ENCODE measurements at places on chromosomes 12 and 14.

DNA sequence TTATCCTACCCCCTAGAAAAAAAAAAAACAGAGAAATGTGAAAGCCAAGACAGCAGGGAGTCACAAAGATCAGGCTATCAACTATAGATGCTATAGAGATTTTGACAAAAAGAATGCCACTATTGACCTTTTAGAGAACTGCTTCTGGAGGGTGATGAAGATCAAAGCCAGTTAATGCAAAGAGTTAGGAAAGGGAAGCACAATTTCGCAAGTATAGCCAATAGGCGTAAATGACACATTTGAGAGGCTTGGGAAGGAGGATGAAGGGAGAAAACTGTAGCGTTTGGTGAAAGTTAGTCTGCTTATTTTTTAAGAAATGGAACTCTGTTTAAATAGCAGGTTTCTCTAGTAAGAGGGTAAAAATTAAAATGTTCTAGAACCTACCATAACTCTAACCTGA is 190.7 kb downstream of the DUSP6 start:
- DNase-seq, result no peak

DNA sequence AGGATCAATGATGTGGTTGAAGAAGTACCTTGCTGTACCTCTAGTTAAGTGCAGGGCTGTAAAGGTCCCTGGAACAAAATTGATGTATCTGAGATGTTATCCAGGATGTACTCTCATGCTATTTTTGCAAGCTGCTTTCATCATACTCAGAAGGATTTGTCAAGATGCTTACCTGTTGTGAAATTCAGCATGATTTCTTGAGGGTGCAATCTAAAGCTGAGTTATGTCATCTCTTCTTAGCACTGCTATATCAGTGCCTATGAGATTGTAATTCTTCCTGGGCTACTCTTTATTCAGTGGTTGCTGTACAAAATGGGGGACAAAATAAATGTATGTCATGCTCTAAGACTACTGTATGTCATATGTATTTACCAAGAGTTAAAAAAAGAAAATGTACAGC is 340.7 kb upstream of the LMO3 start:
- DNase-seq, result no peak

- peak; percentile 66 for DNase-seq
Measured at GRCh38 chr12:31362759-31363415, 36.9 kb upstream of the SINHCAF start.

- DNase-seq, result no peak
Measured at GRCh38 chr12:4284306-4284705, 10.7 kb downstream of the CCND2 start.

DNA sequence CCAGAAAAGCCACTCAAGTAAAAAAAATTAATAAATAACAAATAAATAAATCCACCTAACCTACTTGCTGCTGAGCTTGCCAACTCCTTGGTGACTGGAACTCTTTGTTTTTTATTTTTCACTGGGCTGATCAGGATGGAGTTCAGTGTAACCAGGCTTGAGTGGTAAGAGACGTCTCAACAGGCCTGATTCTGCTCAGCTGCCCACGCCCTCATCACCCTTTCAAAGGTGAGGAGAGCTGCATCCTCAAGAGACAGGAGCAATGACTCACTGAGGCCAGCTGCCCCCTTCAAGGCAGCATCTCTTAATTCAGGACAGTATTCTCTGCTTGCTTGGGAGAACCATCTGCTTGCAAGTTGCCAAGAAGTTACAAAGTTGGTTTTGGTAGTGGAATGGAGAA is 111.9 kb upstream of the CPM start:
- DNase-seq, result no peak

- DNase-seq, result no peak
Measured at GRCh38 chr14:65997347-65997746, 488.8 kb upstream of the CCDC196 start.

- DNase-seq, result no peak
Measured at GRCh38 chr12:13727707-13728195, 253.7 kb downstream of the GRIN2B start.

DNA sequence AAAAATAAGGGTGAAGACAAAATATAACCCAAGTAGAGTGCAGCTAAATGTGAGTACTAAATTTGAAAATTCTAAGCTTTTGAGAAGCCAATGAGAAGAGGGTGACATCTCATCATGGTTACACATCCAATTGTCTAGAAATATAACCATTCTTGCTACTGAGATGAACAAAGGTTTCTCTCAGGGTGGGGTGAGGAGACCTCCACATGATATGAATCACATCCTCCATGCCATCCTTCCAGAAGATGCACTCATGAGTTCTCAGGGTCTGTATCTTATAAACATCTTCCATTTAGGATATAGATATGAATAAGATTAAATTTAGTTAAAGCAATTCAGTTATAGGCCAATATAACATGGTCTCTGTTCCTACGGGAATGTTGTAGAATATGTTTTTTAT is 38.9 kb upstream of the E2F7 start:
- DNase-seq, result no peak
